ENCODE measurements at places on chromosomes 3 and 15.

DNA sequence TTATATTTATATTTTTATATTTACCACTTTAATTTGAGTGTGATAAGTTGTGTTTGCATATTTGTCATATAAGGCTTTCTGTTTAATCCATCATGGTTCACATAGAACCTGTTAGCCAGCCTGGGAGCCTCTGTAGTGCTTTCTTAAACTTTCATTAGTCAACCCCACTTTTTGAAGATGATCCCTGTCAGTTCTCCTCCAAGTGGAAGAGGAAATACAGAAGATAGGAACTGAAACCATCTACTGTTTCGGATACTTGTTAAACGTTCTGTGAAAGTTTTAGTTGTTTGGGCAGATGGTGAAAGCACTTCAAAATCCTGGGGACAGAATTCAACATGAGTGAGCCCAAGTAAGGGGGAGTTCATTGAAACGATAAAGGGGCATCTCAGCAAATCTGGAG, 4.6 kb upstream of the SAMMSON start:
- DNase-seq = no peak

GRCh38 chr3:46904303-46905212, 27.0 kb downstream of the PTH1R start:
- no peak for DNase-seq

DNA sequence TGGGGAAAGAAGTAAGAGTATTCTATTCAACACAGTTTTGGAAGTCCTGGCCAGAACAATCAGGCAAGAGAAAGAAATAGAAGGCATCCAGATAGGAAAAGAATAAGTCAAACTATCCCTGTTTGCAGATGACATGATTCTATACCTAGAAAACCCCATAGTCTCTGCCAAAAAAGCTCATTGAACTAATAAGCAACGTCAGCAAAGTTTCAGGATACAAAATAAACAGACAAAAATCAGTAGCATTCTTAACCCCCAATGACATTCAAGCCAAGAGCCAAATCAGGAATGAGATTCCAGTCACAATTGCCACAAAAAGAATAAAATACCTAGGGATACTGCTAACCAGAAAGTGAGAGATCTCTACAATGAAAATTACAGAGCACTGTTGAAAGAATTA, 99.4 kb upstream of the MITF start:
- no peak for DNase-seq

DNA sequence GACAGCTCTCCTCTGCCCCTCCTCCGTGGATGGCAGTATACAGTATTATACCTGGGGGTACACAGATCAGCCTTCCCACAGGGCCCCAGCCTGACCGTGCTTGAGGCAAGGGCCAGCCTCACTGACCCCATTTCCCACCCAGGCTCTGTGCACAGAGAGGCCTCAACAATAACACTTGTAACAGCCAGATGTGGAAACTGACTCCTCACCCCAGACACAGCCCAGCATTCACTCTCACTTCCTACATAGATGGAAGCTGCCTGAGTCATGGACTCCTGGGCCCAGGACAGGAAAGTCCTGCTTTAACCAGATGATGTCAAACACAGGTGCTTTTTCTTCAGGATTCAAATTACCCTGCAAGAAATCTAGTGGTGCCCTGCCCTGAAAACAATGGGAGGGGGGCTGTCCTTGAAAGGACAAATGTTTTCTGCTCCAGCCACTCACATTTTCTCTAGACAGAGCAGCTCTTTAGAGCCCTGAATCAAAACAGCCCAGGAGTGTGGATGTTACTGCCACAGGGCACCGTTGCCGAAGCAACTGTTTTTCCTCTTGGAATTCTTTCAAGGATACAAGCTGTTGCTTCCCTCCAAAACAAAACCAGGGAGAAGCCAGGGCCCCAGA, 16.4 kb downstream of the CCDC12 start:
- DNase-seq = no peak

DNA sequence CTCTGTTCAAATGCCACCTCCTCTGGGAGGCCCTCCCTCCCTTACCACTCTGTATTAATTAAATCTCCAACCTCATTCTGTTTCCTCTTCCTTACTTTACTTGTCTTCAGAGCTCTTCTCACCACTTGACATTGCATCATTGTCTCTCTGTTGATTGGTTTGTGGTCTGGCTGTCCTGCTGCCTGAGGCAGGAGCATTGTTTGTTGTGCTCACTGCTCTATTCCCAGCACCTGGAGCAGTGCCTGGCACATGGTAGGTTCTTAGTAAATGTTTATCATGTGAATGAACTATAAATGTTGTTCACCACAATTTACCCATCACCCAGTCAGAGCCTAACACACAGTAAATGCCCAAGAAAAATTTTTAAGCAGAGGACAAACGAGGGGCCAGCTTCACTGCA, 6.7 kb upstream of the BFSP2 start:
- no peak for DNase-seq

GRCh38 chr3:8233938-8234337, 267.7 kb upstream of the LMCD1 start:
- no peak for DNase-seq

DNA sequence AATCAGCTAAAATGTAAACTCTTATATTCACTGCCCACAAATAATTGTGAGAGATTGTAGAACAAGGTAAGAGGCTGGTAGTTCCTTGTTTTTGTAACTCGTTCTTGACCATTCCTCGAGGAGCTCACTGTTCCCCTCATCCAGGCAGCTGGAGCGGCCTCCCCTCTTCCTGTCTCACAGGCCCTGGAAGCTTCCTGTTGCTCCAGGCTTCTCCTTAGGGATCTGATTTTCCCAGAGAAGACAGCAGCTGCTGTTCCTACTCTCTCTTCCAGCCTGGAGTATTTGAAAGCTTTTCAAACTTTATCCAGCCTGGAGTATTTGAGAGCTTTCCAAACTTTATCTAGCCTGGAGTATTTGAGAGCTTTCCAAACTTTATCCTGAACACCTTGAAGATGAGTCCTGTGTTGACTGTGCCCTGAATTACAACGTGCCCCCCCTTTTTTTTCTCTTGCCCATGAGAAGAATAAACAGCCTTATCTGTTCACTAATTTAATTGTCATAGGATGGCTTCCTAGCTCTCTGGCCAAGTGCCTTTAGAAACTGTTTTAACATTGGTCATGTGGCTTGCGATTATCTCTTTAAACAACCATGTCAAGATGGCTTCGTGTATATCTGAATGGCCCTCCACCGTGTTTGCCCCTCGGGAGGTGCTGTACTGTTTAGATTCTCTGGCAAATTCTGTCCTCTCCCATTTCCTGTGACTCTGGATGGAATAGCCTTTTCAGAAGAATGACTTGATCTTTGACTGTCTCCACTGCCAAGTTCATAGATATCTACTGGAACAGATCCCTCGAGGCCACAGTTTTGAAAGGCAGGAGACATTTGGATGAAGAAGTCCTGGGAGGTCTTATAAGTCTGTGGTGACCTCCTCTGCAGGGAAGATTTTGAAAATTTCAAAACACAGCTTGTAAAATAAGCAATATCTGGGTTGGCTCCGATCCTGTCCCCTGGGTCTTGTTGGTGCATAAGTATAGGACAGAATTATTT, 4.8 kb downstream of the ADAMTSL3 start:
- no peak for DNase-seq

- DNase-seq = no peak
Observed at GRCh38 chr3:129623447-129624118, 17.1 kb upstream of the PLXND1 start.

DNA sequence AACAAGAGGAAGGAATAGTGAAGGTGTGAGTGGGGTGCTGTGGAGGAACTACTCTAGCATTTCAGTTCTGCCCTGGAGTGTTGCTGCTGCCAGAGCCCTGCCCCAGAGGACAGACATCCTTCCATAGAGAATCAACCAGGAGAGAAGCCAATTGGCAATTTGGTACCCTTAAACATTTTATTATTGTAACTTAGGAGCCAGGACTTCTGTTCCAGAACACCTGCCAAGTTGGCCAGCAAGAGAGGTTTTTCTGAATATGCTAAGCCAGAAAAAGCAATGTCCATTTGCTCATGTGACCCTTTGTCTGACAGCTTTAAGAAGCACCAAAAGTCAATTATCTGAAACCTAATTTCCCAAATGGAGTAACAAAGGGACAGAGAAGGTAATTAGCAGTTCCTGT, 264.9 kb downstream of the MEX3B start:
- DNase-seq = no peak

DNA sequence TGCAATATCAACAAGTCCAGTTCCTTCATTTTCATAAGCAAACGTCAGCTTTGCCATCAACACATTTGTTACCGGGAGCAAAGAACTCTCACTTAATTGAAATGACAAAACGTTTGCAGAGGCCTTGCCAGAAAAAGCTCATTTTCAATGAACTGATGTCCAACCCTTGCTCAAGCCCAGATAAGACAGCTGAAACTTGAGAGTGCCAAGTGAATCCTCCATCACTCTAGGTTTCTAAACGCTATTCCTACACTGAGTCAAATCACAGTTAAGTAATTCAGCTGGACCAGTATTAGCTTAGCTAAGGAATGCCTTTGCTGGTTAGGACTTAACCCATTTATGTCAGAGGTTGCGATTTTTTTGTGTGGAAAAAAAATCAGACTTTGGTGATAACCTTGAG, 11.5 kb downstream of the CHSY1 start:
- no peak for DNase-seq

GRCh38 chr15:75791337-75791713, 51.9 kb upstream of the UBE2Q2 start:
- no peak for DNase-seq

DNA sequence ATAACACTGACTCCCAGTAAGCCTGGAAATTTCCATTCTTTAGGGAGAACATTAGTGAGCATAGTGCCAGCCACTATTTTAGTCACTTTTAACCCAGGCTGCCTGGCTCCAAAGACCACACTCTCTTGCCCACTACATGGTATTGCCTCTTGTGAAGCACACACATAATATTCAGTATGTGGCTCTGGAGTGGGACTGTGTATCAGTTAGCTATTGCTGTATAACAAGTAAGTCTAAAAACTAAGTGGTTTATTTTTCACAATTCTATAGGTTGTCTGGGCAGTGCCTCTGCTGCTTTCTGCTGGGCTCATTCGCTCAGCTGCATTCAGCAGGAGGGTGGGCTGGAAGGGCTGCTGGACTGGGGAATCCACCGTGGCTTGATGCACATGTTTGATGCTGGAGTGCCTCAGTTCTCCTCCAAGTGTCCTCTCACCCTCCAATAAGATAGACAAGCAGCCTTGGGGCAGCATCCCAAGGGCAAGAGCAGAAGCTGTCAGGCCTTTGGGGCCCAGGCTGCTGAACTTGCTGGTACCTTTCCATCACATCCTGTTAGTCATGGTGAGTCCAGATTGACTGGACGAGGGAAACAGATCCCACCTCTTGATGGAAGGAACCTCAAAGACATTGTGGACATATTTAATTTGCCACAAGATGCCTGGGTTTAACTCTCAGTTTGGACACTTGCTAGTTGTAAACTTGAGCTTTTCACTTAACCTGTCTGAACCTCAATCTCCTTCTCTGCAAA, 66.6 kb upstream of the TLE3 start:
- no peak for DNase-seq

- DNase-seq = no peak
Observed at GRCh38 chr15:83249030-83249343, 35.5 kb downstream of the BNC1 start.

- no peak for DNase-seq
Observed at GRCh38 chr3:55337641-55338180, 149.4 kb downstream of the WNT5A start.

DNA sequence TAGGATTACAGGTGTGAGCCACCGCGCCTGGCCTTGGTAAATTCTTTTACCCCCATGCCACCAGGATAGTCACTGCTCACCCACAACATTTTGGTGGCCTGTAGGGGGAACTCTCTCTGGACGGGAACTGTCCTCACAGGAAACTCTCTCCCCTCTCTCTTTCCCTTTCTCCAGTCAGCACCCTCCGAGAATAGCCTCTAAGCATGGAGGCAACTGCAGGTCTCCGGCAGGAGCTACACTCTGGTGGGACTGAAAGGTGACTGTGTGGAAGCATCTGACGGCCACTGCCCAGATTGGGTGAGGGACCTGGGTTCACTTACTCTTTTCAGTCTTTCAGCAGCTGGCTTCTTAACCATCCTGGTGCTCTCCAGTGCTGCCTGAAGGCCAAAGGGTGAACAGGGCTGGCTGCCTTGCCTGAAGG, 21.3 kb downstream of the TRANK1 start:
- DNase-seq = peak; percentile 86

DNA sequence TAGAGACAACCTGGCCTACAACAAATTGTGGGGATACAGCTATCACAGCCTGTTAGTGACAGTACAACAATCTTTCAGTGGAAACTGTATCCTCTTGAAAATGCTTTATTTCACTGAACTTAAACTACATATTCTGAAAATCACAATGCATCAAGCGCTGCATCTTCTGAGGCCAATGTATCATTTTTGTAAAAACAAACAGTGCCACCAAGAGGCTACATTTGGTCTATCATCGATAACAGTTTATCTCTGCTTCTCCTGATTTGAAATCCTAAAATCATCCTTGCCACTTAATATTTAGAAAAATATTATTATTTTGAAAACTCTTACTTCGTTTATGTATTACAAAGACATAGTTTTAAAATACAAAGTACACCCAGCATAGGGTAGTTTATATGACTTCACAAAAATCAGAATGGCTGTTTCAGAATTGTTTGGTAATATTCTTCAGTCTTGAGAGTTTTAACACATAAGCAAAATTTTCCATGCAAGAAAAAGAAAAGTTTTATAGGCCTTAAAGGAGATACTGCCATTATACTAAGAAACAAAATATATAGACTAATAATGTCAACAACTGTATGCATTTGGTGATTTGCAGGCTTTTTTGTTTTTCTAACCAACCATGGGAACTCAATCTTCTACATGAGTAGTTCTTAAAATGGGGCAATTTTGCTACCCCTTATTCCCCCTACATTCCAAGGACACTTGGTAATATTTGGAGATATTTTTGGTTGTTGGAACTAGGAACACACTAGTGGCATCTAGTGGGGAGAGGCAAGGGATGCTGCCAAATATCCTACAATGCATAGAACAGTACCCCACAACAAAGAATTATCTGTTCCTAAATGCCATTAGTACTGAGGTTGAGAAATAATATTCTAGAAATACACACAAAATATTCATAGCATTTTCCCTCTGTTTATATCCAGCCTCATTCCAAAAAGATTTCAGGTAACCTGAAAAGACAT, 42.3 kb downstream of the WDR72 start:
- DNase-seq = peak; percentile 31

- DNase-seq = peak; percentile 84
Observed at GRCh38 chr15:98442379-98442833, 205.9 kb upstream of the IGF1R start.

- no peak for DNase-seq
Observed at GRCh38 chr15:69498282-69498681, 45.7 kb downstream of the RPLP1 start.

DNA sequence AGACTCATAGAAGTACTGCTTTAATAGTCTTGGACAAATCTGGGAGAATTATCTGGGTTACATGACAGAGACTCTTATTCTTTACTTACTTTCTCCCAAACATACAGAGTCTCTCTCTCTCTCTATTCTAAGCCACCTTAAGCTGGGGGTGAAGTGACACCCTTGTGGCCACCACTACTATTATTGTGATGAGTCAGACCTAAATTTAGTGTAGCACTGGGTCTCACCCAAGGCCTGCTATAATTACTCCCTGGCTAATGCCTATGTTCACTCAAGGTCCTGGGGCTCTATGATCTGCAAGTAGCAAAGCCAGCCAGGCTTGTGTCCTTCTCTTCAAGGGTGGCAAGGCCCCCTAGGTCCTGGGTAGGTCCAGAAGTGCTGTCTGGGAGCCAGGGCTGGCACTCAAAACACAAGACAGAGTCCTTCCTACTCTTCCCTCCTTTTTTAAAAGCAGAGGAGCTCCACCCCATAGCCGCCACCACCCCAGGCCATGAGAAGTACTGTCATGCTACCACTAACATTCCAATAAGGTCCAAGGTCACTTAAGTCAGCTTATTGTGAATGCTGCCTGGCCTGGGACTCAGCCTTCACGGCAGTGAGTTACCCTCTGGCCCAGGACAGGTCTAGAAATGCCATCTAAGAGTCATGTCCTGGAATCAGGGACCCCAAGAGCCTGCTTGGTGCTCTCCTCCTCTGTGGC, 183.6 kb downstream of the POLQ start:
- no peak for DNase-seq
